ENCODE measurements at places on chromosomes 2 and 18.
A peak's percentile ranks its signal among the peaks of the same experiment; 100 is the strongest.

DNA sequence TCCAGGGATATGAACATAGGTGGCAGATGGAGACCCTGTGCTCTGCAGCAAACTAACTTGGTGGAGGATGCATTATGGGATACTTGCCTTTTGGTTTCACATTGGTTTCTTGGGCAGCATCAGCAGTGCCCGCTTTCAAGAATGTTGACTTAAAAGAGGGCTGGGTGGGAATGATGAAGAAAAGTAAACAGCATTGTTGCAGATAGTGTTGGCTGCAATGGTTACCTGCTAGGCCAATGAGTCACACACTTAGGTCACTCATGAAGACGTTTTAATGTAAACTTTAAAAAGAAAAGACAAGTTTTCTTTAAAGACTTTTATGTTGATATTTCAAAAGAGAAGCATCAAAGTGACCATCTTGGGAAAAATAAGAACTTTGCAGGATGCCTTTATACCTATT is 26.1 kb upstream of the FAM237A start:
- no peak for DNase-seq

- peak; percentile 10 for DNase-seq
Observed at GRCh38 chr18:74896390-74896991, 298.8 kb downstream of the ZNF407 start.

- no peak for DNase-seq
Observed at GRCh38 chr2:203438528-203438927, 96.6 kb downstream of the RAPH1 start.

DNA sequence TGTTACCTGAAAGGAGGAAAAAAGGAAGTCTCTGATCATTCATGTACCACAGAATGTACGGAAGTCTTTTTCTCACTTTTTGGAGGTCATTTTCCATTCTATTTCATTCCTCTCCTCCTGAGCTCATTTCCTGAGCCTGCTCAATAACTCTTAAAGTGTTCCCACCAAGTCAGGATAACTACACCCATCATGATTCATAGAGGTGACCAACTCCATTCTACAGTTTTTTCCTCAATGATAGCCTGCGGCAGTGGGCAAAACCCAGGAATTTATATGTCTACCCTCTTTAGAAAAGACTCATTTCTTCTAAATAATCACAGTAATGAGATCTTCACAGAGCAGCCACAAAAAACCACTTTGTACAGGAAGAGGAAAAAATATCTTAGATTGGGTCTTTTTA is 372.5 kb downstream of the RBM43 start:
- no peak for DNase-seq

DNA sequence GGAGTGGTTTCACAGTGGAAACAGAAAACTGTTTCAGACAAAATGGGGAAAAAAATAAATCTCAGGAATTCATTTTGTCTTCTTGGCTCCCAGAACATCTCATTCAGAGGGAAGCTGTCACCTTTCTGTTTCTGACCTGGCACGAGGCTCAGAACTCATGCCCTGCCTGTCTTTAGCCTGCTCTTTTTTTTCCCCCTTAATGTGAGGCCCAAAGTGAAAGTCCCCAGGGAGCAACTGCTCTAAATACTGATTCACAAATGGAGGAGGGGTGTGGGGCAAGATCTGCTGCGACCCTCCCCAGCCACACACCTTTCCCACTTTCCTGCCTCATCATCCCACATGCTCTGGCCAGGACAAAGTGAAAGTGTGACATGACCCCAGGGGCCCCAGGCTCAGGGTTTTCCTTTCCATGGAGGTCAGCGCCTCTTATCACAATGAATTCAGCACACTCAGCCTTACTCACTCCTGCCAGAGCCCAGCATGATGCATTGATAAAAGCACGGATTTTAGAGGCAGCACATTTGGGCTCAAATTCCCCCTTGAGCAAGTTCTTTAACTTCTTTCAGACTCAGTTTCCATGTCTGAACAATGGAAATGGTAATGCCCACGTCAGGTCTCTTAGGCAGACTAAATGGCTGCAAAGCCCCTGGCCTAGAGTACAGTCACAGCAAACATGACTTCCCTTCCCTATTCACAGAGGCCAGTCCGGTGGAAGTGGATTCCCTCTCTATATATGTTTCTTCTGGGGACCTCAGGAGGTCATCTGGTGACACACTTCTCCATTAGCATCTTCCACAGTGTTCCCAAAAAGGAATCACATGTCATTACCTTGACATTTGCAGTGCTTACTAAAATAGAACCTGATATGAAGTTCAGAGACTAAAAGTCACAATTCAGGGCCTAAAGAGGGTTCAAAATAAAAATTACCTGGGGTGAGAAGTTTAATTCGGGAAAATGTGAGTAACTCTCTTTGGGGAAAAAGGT is 55.3 kb upstream of the TMEM163 start:
- DNase-seq = no peak

- no peak for DNase-seq
Observed at GRCh38 chr2:56169521-56169920, 14.3 kb upstream of the CCDC85A start.

DNA sequence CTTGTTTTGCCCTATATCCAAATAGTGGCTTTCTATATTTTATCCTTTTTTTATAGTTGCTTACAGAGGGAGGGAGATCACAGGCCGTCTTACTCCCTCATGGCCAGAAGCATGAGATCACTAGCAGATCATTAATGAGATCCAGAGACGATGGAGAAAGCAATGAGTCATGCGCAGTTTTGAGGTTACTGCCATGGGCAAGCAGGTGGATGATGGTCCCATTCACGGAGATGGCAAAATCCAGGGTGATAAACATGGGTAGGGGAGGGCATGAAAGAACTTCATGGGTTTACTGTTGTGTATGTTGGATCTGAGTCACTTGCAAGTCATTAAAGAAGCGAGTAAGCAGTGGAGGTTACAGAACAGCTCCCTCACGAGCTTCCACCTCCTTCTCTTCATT is 60.4 kb downstream of the C18orf63 start:
- no peak for DNase-seq

DNA sequence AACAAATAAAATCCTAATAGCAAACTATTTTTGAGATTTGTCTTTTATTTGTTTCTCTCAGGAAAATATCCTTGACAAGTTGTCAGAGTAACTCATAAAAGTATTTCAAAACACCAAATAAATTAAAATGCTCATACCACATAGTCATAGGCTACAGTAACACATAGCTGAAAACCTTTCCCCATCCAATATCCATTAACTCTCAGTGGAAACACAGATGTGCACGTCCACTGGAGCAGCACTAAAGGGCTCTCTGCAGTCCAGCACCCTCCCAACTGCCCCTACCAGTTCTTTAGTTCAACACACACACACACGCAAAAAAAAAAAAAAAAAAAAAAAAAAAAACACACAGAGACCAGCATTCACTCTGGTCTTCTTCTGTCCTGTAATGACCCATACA is 879 bp upstream of the XDH start:
- DNase-seq = no peak

DNA sequence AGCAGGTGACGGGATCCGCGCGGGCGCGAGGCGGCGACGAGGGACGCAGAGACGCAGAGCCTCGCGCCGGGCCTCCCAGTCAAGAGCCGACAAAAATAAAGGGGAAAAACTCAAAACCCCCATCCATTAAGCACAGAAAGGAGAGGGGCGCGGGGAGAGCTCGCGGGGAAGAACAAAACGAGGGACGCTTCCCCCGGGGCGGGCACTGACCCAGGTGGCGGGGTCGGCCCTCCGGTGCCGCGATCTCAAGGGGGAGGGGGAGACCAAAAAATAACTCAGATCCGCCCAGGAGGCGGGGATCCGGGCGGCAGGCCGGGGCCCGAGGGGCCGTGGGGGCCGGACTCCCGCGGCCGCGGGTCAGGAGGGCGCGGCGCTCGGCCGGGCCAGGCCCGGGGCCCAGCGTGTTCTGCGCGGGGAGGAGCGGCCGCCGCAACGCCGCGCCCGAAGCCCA is 597 bp downstream of the RNF103 start:
- peak; percentile 13 for DNase-seq

DNA sequence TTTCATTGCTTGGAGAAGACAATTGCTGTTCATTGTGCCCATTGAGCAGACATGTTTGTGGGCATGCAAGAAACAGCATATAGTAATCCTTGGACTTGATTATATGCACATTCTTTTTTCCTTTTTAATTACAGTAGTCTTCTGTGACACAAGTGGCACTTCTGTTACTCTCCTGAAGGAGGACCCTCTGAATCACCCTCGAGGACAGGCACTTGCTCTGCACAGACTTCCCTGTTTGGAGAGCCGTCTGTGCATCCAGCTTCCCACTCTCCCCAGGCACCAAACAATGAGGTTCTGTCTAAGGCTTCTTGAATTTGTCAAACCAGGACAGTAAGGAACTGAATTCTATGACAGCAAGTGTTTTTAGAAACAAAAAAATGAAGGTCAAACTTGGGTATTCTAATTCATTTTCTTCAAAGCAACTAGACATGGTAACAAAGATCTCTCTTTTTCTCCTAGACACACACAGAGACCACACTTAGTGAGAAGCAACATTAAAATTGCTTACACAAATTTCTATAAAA is 844.6 kb upstream of the ID2 start:
- DNase-seq = no peak

- DNase-seq = no peak
Observed at GRCh38 chr2:132780651-132781050, 110.6 kb upstream of the LYPD1 start.

DNA sequence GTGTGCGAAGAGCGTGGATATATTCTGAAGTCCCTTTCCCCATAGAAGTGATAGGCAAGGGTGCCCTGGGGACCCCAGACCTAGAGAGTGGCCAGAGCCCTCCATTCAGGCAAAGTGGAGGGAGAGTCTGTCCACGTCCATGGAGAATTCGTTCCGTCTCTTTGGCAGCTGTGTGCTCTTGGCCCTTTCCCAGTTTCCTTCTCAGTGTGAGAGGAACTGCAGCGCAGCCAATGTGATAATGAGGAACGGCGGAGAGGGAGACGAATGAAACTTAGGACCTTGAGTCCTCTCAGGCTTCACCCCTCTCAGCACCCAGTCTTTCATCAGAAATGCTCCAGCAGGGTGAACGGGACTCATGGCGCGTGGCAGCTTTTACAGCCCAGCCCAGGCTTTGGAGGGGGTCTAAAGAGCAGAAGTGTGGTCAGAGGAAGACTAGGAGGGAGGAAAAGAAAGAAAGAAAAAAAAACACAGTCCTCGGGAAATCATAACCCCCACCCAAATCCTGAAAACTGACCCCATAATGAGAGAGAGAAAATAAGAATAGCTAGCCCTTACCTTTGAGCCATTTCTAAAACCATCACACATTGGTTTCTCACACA is 95.0 kb upstream of the RIOK3 start:
- DNase-seq = no peak

GRCh38 chr2:236008006-236008405 is 160.2 kb downstream of the GBX2 start:
- no peak for DNase-seq

GRCh38 chr18:8803063-8803795 is 97.9 kb downstream of the MTCL1 start:
- no peak for DNase-seq
